BJ (cell line): ENCODE measurements at places on chromosomes 16 and 17.

GRCh38 chr17:82232876-82233785 is 4.3 kb downstream of the SLC16A3 start:
- DNase-seq = no peak

DNA sequence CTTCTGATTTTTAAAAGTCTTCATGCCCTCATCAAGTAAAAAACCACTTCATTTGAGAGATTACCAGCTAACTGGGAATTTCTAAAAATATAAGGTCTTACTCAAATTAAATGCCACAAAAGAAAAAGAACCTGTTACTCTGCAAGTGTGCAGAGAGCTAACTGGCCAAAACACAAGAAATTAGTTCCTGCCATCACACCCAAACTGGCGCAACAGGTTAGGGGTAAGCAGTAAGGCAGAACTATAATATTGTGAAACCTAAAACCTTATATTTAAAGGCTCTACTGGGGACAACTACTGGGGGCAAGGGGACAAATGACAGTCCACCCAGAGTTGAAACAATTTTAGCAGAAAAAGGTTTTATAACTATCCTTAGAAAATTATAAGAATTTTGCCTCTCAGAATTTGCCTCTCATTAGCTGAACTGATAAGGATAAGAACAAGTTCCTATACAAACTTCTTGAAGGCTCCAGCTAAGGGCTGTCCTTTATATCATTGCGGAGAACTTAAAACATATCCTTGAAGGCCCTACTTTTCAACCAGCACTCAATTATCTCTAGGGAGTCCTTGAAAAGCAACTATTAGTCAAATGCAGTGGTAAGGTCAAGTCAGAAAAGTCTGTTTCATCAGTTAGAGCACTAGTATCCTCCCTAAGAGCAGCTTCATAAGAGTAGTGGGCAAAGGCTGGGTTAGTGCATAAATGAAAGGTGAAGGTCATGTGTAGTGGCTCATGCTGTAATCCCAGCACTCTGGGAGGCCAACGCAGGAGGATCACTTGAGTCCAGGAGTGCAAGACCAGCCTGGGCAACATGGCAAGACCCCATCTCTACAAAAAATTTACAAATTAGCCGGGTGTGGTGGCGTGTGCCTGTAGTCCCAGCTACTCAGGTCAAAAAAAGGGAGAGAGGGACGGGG is 31.5 kb downstream of the SMURF2 start:
- DNase-seq = no peak

DNA sequence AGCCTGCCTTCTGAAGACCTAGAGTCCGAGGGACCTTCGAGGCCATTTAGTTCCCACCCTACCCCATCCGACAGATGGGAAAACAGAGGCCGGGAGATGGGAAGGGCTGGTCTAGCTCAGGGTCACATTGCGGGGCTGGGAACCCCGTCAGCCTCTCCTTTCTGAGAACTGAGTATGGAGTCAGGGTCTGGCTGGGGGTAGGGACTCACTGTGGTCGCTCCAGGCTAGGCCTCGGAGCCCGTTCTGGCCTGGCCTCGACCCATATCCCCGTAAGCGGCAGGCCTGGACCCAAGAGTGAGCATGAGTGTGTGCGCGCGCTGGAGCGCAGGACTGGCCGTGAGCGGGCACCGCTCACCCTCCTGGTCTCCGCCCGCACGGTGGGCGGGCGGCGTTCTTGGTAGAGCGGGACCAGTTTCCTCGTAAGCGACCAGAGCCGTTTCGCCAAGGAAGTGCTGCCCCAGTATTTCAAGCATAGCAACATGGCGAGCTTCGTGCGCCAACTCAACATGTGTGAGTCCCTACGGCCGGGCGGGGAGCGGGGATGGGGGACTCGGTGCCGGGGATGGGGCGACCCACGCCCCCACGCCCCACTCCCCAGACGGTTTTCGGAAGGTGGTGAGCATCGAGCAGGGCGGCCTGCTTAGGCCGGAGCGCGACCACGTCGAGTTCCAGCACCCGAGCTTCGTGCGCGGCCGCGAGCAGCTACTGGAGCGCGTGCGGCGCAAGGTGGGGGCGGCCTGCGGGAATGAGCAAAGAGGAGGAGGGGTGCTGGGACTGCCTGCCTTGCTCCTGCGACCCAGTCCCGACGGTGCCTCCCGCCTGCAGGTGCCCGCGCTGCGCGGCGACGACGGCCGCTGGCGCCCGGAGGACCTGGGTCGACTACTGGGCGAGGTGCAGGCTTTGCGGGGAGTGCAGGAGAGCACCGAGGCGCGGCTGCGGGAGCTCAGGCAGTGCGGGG is 855 bp downstream of the HSF4 start:
- no peak for DNase-seq

- no peak for DNase-seq
Measured at GRCh38 chr16:75478480-75479345, 14.2 kb upstream of the TMEM170A start.

DNA sequence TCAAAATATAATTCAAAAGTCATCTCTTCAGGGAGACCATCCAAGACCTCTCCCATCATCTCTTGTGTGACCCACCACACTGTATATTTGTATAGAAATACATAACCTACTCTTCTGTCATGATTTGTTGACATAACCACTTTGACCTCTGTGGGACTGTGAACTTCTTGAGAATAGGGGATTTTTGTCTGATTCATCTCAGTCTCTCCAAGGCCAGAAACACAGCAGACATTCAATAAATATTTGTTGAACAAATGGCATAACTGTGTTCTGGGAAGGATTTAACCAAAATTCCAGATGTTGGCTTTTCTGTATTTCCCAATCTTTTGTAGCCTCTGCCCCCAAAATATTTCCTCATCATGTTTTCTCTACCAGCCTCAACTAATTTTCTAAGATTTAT is 169.7 kb downstream of the CDH11 start:
- DNase-seq = peak; percentile 73
